ENCODE measurements at places on chromosomes 12 and 14. TPM values are rescaled to one million over a fixed set of nuclear protein-coding genes. Genes with fewer than 3 reads are reported as not detected.
A peak's percentile ranks its signal among the peaks of the same experiment; 100 is the strongest.

The MGP gene
- total RNA-seq, result 3,618 TPM

The RIPK3 gene
- total RNA-seq, result 2.3 TPM

The GUCY2C gene
- not detected for total RNA-seq

The RNASE7 gene
- total RNA-seq, result not detected

The HOXC11 gene
- total RNA-seq, result 0.32 TPM

The GPR84 gene
- total RNA-seq, result not detected

The MYF5 gene
- not detected for total RNA-seq

DNA sequence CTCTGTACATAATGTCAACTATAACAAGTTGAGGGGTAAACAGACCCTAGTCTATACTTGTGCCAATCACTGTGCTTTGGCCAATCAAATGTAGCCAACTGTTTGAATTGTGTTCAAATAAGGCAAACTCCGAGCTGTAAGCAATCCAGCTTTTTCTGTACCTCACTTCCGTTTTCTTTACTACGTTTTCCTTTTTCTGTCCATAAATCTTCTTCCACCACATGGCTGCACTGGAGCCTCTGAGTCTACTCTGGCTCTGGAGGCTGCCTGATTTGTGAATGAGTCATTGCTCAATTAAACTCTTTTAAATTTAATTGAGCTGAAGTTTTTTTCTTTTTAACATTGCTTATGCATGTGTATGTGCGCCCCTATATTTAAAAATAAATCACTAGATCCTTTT, 29.7 kb downstream of the CLEC1A start:
- no peak for DNase-seq
- H3K4me3 ChIP-seq, result no peak overlapping the region
- H3K36me3 ChIP-seq, result no peaks in the 10 kb centered on the region
- H3K4me1 ChIP-seq, result no peaks in the 10 kb centered on the region

- H3K27ac ChIP-seq, result no peak overlapping the region
- DNase-seq, result no peak
- H3K4me3 ChIP-seq, result no peak overlapping the region
These were observed 19.3 kb downstream of the MBIP start for GRCh38 chr14:36301159-36301558.

DNA sequence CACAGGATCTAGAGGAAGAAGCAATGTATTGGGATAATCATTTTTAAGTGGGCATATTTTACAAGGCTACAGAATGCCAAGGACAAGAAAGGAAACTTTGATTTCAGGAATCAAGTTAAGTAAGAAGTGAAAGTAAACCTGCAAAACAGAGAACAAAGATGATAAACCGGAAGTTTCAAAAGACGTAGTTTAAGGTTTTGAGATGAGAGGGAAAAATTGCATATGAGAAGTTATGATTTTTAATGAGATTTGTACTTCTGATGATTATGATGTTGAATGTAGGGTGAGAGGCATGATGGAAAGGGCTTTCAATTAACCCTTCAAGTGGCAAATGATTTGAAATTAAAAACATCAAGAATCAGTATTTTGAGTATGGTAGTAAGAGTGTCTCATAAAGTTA, 134.9 kb downstream of the CAPZA3 start:
- DNase-seq, result no peak
- no peaks in the 10 kb centered on the region for H3K36me3 ChIP-seq
- no peak overlapping the region for H3K4me3 ChIP-seq
- no peaks in the 10 kb centered on the region for H3K27me3 ChIP-seq

DNA sequence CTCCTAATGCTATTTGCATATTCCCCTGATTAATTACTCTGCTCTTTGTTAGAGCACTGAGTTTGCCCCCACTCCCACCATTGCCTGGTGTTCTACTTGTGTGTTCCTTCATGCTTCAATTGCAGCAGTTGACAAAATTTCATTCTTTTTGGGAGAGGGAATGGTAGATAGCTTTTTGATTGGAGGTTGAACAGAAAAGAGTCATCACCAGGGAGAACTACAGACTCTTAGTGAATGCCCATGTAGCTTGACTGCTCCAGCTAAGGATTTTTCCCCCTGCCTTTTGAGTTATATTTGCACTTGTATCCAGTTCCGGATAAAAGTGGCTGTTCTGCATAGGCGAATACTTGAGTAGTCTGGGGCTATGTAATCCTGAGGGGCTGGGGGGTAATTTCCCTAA, 183.9 kb downstream of the ETNK1 start:
- no peaks in the 10 kb centered on the region for H3K4me1 ChIP-seq
- no peak overlapping the region for H3K4me3 ChIP-seq
- H3K36me3 ChIP-seq, result no peaks in the 10 kb centered on the region
- DNase-seq, result no peak
- no peak overlapping the region for H3K27ac ChIP-seq
- H3K27me3 ChIP-seq, result no peaks in the 10 kb centered on the region

GRCh38 chr12:89450907-89451306, 73.7 kb downstream of the GALNT4 start:
- no peak overlapping the region for H3K4me3 ChIP-seq
- H3K27ac ChIP-seq, result peak overlapping the region; percentile 82
- peaks cover 14% of the 10 kb centered on the region for H3K4me1 ChIP-seq
- H3K36me3 ChIP-seq, result no peaks in the 10 kb centered on the region
- DNase-seq, result no peak

- H3K27me3 ChIP-seq, result no peaks in the 10 kb centered on the region
- H3K36me3 ChIP-seq, result peaks cover 87% of the 10 kb centered on the region
- peaks cover 9% of the 10 kb centered on the region for H3K4me1 ChIP-seq
- no peak for DNase-seq
These were observed 12.8 kb upstream of the BMAL2 start for GRCh38 chr12:27319848-27320247.

GRCh38 chr14:70879448-70879847, 27.8 kb upstream of the PCNX1 start:
- H3K27me3 ChIP-seq, result no peaks in the 10 kb centered on the region
- no peaks in the 10 kb centered on the region for H3K4me1 ChIP-seq
- DNase-seq, result no peak
- H3K36me3 ChIP-seq, result no peaks in the 10 kb centered on the region
- H3K4me3 ChIP-seq, result no peak overlapping the region

DNA sequence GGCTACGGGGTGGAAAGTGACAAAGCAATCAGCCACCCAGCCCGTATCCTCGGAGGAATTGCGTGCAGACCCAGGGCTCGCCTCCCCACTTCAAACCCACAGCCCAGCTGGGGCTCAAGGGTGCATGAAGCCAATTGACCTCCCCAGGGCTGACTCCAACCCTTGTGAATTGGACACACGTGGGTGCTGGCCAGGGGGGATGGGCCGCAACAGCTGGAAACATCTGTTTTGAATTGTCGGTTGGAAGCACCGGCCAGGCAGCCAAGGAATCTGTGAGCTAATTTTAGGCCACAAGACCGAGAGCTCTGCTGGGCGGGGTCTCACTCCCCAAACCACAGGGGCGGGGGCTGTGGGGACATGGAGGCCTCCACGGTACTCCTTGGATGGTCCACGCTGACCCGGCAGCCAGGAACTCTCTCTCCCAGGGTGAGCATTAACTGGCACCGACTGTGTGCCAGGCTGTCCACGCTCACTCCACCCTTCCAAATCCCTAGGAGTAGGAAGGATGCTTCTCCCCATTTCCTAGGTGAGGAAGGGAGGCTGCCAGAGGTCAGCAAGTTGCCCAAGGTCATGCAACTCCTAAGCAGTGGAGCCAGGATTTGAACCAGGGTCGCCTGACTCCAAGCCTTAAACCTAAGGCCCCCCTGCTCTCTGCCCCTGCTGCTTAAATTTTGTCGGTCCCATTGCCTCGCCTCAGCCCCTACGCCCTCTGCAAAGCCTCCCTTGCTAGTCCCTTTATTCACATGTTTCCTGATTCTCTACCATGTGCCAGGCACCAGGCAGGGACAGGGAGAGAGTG, 11.9 kb upstream of the TMEM119 start:
- H3K36me3 ChIP-seq, result no peaks in the 10 kb centered on the region
- H3K4me3 ChIP-seq, result no peak overlapping the region
- no peaks in the 10 kb centered on the region for H3K27me3 ChIP-seq
- H3K4me1 ChIP-seq, result peaks cover 2% of the 10 kb centered on the region

DNA sequence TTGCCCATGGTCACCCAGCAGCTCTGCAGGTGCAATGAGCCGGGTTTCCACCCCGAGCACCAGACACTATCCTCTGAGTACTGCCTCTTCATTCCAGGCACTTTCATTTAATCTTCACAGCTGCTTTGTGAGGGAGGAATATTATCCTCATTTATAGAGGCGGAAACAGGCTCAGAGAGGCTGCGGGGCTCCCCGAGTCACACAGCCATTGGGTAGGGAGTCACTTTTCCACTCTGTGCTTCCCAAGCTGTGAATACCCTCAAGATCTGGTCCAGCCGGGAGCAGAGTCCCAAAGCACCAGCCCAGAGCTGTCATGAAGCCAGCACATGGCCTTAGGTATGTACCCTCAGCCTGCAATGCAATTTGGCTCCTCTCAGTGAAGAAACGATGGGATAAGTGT, 51.7 kb upstream of the RIN3 start:
- H3K4me1 ChIP-seq, result peaks cover 6% of the 10 kb centered on the region
- H3K4me3 ChIP-seq, result no peak overlapping the region
- no peaks in the 10 kb centered on the region for H3K36me3 ChIP-seq
- H3K27ac ChIP-seq, result peak overlapping the region; percentile 72
- H3K27me3 ChIP-seq, result no peaks in the 10 kb centered on the region
- DNase-seq, result no peak

DNA sequence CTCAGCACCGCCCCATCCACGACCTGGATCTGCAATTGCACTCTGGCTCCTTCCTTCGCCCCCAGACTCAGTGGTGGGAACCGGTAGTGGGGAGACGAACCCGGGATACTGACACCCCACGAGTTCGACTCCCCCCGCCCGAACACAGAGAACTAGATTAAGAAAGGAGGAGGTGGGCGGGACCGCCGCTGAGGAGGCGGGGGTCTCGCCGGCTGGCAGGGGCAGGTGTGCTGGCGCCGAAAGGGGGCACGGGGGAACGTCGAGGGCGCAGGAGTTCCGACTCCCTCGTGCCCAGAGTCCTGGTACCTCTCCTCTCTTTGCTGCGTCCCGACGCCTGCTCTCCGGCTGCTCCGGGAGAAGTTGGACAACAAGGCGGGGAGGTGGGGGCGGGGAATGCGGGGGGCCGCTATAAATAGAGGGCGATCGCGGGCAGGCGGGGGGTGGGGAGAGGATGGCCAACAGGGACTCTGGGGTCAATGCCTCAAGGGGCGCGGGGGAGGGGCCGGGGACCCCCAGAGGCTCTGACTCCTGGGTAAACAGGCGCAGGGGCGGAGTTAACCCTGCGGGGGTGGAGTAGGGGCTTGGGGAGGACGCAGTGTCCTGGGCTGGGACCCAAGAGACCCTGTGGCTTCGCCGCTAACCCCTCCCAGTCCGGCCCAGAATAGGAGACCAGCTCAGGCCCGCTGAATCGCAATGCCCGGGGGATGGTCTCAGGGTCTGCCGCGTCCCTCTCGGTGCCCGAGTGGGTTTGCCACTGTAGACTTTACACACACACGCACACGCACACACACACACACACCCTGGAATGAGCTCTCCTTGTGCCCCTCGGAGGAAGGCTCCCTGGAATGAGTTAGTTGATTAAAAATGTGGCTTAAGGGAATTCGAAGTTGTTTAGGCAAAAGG, 761 bp upstream of the NDRG2 start:
- peak overlapping the region; percentile 67 for H3K4me3 ChIP-seq
- H3K36me3 ChIP-seq, result peaks cover 11% of the 10 kb centered on the region
- no peaks in the 10 kb centered on the region for H3K27me3 ChIP-seq
- peak; percentile 81 for DNase-seq
- peaks cover 20% of the 10 kb centered on the region for H3K4me1 ChIP-seq
- peak overlapping the region; percentile 88 for H3K27ac ChIP-seq

All from ascending aorta (tissue), 2 donors.